Mesothelial cell of epicardium (in vitro differentiated cells): ENCODE measurements at places on chromosomes 16 and 17. TPM values are rescaled to one million over a fixed set of nuclear protein-coding genes. Genes with fewer than 3 reads are reported as not detected.

Gene SLC25A19
- total RNA-seq: 9.8 to 10.4 TPM (median 10.3 TPM) in 3 replicates

DNA sequence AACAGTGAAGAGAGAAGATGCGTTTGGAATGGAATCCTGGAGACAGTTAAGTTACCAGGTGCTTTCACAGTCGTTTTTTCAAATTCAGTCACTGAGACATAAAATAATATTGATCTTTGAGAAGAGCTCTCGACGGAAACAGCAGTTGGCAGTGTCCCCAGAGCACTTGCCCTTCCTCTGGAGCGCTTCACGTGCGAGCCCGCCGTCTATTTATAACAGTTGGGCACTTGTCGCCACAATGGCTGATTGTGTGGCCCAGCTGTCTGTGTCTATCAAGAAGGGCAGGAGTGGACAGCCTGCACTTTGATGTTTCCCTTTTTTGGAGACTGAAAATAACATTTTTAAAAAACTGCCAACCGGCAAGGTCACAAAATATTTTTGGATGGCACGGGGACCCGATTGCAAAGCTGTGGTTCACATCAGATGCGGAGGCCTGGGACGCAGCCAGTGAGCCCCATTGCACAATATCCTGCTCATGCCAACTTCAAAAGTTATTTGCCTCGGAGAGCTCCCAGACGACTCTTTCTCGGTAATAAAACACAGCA is 62.9 kb downstream of the ADCY9 start:
- DNase-seq: no peak

DNA sequence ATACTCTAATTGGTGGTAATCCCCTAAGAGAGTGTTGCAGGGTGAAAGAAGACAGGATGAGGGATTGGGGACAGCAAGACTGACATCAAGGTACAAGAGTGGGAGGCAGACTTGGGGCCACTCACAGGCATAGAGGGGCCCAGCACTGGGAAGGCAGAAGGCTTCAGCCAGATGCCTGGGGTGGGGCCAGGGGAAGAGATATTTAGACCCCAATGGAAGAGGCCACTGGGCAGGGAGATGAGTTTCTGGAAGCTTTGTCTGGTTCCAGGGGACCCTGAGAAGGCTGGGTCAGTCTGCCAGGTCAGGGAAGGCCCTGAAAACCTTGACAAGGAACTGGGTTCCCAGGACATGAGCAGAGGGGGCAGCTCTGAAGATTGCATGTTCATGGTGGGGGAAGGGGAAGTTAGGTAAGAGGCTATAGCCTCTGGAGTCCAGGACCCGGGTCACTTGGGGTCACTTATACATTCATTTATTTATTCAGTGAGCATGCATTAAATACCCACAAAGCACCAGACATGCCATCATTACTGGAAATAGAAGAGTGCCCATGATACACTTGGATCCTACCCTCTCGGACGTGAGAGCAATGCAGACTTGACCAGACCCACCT is 92.9 kb downstream of the TMEM132E start:
- DNase-seq: no peak

GRCh38 chr17:40568074-40568836 is 3.0 kb upstream of the CCR7 start:
- DNase-seq: no peak

Gene TAT
- 0.07 TPM in 1 of 3 replicates, not detected in the others for total RNA-seq

DNA sequence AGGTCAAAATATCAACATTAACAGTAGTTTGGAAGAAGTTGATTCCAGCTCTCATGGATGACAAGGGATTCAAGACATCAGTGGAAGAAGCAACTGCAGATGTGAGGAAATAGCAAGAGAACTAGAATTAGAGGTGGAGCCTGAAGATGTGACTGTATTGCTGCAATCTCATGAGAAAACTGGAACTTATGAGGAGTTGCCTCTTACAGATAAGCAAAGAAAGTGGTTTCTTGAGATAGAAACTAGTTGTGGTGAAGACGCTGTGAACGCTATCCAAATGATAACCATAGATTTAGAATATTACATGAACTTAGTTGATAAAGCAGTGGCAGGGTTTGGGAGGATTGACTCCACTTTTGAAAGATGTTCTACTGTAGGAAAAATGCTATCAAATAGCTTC is 67.8 kb downstream of the GOSR1 start:
- DNase-seq: no peak

DNA sequence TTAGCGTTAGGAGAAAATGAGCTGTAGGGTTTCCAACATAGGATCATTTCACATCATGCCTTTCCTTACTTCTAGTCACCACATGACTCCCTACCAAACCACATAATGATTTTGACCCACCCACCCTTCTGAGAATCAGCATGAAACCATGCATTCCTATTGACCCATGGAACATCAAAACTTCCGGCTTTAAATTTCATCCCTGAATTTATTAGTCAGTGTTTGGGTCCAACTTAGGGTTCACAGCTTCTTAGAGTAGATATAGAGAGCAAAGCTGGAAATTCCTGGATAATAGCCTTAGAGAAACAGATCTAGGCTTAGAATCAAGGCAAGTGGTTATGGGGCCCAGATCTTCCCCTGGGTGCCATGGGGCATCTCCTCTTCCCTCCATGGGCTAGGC is 162.6 kb downstream of the TOX3 start:
- no peak for DNase-seq

Gene KRTAP4-9
- total RNA-seq: not detected in 3 replicates

- no peak for DNase-seq
Measured at GRCh38 chr17:75485688-75486087, 29.3 kb downstream of the TMEM94 start.

DNA sequence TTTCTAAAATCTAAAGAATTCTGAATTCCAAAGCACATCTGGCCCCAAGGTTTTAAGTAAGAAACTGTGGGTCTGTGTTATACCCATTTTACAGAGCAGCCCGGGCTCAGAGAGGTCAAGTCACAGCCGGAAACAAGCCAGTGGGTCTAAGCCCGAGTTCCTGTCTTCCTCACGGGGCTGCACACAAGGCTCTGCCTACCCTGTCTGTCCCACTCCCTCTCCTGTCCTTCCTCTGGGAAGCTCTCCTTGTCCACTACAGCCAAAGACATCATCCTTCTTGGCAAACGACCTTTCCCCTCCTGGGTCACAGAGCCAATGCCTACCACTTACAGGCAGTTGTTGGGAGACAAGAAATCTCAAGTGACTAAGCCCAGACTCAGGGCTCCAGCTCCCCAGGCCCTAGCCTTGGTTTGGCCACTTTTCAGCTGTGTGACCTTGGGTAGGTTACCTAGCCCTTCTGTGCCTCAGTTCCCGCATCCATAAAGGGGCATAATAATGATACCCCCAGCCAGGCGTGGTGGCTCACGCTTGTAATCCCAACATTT is 55.6 kb upstream of the MAP3K14 start:
- no peak for DNase-seq

DNA sequence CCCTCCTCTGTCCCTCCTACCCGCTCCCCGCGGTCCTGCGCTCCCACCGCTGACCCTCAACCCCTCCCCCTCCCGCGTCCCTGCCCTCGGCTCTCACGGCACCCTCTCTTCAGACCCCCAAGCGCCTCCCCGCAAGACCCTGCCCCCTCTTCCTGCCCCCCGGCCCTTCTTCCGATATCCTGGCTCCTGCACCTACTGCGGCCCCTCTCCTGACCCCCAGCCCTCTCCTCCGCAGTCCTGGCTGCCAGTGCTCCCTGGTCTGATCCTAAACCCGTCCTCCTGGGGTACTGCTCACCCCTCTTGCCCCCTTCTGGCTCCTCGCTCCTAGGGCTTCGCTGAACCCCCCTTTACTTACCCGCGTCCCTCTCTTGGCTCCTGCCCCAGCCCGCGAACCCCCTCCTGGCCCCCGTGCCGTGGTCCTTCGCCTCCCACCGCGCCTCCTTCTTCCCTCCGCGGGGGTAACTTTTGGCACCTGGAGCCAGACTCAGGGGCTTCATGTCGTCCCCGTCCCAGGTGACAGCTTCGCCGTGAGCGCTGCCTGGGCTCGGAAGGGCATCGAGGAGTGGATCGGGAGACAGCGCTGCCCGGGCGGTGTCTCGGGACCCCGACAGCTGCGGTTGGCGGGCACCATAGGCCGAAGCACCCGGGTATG is 839 bp downstream of the NKD1 start:
- no peak for DNase-seq
